Activated CD4-positive, alpha-beta T cell treated with anti-CD3 and anti-CD28 coated beads, Interleukin-2, amount 10 ng/mL, durations not matched to agents 24 days and 14 days (primary cell): ENCODE measurements at places on chromosomes 6 and 20.

GRCh38 chr6:128252341-128253176 is 267.8 kb downstream of the PTPRK start:
- no peaks in the 10 kb centered on the region for H3K27me3 ChIP-seq
- H3K4me1 ChIP-seq: peaks cover 10% of the 10 kb centered on the region
- no peaks in the 10 kb centered on the region for H3K36me3 ChIP-seq
- H3K27ac ChIP-seq: no peak overlapping the region
- H3K4me3 ChIP-seq: no peak overlapping the region

DNA sequence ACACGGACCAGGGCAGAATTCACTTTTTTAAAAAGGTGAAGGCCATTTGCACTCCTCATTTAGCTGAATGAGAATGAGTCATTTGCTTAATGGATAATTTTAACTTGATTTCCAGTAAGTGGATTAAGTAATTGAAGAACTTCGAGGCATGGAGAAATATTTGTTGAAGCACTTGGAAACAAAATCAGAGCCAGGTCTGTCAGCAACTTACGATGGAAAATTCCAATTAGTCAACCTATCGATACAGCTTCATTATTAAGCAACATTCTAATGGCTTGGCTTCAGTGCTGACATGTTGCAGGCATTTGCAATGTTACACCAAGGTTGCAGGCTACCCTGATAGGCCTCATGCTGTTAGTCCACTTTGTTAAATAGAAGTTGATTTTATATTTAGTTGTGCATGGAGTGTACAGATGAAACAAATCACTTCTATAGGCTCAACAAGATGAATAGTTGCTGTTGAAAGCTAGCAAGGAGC is 423.5 kb upstream of the SLC35B3 start:
- H3K27ac ChIP-seq: no peak overlapping the region
- no peaks in the 10 kb centered on the region for H3K27me3 ChIP-seq
- H3K4me3 ChIP-seq: no peak overlapping the region

GRCh38 chr20:62386383-62387218 is at the start of gene RPS21:
RPS21 (plus strand) TSS chr20:62387103; CDS start chr20:62387339, 236 bp downstream.
- peak; percentile 98 for DNase-seq
- no peaks in the 10 kb centered on the region for H3K27me3 ChIP-seq
- peaks cover 37% of the 10 kb centered on the region for H3K4me1 ChIP-seq

GRCh38 chr6:158232316-158233213 is 64.4 kb downstream of the GTF2H5 start:
- peaks cover 11% of the 10 kb centered on the region for H3K27me3 ChIP-seq
- peaks cover 6% of the 10 kb centered on the region for H3K36me3 ChIP-seq
- peak overlapping the region; percentile 89 for H3K27ac ChIP-seq
- DNase-seq: peak; percentile 82
- H3K4me3 ChIP-seq: peak overlapping the region; percentile 90

GRCh38 chr6:64505312-64505711 is 869.7 kb downstream of the PHF3 start:
- no peaks in the 10 kb centered on the region for H3K27me3 ChIP-seq
- H3K36me3 ChIP-seq: no peaks in the 10 kb centered on the region
- H3K4me3 ChIP-seq: no peak overlapping the region
- DNase-seq: no peak
- H3K27ac ChIP-seq: no peak overlapping the region

DNA sequence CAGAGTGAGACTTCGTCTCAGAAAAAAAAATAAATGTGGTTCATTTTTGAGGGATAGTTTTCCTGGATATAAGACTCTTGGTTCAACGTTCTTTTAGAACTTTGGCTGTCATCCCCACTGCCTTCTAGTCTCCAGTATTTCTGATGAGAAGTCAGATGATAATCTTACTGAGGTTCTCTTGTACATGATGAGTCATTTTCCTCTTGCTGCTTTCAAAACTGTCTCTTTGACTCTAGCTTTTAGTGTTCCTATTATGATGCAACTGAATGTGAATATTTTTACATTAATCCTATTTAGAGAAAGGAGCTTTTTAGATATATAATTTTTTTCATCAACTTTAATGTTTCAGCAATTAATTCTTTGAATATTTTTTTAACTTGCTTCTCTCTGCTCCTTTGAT is 46.0 kb upstream of the OR14J1 start:
- no peak overlapping the region for H3K27ac ChIP-seq
- no peaks in the 10 kb centered on the region for H3K36me3 ChIP-seq
